ENCODE measurements at places on chromosomes 3 and 15. TPM values are rescaled to one million over a fixed set of nuclear protein-coding genes. Genes with fewer than 3 reads are reported as not detected.

Gene CTXN2
- not detected for total RNA-seq

Gene GP5
- total RNA-seq: not detected

Gene MOBP
- total RNA-seq: not detected

Gene CD200
- 2.6 TPM for total RNA-seq

Gene PIF1
- total RNA-seq: 4.0 TPM

Gene DPPA4
- not detected for total RNA-seq

Gene SNTN
- not detected for total RNA-seq

Gene ITIH1
- 1.5 TPM for total RNA-seq
